ENCODE measurements at places on chromosomes 1 and 21.
A peak's percentile ranks its signal among the peaks of the same experiment; 100 is the strongest.

DNA sequence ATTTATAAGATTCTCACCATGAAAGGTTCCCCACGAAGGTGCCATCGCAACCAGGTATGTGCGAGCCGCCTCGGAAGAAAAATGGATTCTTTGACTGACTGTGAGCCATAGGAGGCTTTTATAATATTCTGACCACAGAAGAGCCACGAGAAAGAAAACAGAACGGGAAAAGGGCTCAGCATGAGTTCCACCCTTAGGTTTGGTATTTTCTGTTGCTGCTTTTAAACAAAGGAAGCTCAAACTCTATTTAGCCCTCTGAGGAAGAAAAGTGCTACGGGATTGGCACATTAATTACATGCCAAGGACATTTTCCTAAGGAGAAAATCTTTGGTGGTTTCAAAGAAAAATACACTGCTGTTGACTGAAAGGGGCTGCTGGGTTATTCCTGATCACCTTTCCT is 39.3 kb downstream of the MIS18A start:
- DNase-seq, result no peak

GRCh38 chr1:3221112-3222041 is 152.4 kb downstream of the PRDM16 start:
- no peak for DNase-seq

- DNase-seq, result peak; percentile 41
Measured at GRCh38 chr1:90579212-90579802, 137.8 kb downstream of the BARHL2 start.

DNA sequence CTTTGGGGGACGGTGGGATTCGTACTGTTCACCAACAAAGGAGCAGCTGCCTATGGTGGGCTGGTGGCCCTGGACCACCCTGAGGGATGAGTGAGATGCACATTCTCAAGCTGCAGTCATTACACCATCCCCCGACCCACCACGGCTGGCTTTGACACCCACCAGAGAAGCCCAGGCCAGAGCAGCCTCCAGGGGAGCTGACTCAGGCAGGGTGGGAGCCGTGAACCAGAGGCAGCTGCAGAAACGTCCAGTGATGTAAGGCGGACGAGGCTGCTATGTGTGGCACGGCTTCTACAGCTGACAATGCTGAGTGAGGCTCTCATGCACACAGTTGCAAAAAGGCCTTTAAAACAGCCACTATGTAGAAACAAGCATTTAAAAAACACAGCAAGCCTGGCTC is 40.1 kb downstream of the CHAF1B start:
- DNase-seq, result no peak

DNA sequence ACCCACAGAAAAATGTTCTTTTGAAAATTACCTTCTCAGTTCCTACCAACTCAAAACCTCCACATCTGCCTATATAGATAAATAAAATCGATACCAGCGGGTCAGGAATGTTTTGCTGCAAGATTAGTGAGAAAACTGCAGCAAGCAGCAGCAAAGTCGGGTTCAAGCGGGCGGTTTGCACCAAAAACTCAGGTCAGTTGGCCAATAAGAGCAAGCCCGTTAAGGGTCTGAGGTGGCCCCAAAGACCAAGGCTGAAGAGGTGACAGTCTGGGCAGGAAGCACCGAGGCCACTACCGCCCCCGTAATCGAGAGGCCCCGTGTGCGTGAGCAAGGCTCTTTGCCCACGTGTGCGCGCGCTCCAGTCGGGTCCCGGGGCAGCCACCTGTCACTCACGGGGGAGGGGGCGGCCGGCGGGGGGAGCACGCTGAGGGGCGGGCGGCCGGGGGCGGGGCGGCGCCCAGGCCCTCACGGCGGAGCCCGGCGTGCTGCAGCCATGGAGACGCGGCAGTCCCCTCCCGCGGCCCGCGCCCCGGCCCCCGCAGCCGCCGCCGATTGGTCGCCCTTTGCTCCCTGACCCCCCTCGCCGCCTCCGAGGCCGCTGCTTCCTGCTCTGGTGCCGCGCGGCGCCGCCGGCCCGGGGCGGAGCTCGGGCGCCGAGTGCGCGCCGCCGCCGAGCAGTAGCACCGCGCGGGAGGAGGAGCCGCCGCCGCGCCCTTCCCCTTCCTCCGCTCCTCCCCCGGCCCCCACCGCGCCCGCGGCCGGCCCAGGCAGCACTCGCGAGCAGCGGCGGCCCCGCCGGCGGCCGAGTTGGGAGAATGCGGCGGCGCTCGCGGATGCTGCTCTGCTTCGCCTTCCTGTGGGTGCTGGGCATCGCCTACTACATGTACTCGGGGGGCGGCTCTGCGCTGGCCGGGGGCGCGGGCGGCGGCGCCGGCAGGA is at the start of gene GALNT2:
TSS of gene GALNT2 (plus strand) at position 773 of the 939 bp plus-strand sequence. CDS start at position 816, 43 bp downstream.
- peak; percentile 83 for DNase-seq

GRCh38 chr1:910311-910880 is 13.3 kb upstream of the SAMD11 start:
- no peak for DNase-seq

DNA sequence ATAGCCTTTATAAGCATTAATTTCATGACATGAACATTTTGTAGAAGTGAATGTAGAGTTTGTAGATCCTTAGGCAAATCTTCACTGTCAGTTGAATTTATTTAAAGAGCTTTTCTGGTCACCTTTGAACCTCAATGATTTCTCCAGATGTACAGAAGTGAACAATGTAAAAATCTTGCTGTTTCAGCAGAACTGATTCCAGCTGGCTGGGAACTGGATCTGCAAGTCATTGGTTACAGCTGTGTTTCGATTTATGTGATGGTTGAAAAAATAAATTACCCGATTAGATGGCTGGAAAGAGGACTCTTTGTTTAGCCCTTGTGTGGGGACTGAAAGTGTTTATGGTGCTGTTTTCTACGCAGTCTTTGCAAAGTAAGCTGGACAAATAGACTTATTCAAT is 849.8 kb downstream of the USP25 start:
- peak; percentile 48 for DNase-seq

DNA sequence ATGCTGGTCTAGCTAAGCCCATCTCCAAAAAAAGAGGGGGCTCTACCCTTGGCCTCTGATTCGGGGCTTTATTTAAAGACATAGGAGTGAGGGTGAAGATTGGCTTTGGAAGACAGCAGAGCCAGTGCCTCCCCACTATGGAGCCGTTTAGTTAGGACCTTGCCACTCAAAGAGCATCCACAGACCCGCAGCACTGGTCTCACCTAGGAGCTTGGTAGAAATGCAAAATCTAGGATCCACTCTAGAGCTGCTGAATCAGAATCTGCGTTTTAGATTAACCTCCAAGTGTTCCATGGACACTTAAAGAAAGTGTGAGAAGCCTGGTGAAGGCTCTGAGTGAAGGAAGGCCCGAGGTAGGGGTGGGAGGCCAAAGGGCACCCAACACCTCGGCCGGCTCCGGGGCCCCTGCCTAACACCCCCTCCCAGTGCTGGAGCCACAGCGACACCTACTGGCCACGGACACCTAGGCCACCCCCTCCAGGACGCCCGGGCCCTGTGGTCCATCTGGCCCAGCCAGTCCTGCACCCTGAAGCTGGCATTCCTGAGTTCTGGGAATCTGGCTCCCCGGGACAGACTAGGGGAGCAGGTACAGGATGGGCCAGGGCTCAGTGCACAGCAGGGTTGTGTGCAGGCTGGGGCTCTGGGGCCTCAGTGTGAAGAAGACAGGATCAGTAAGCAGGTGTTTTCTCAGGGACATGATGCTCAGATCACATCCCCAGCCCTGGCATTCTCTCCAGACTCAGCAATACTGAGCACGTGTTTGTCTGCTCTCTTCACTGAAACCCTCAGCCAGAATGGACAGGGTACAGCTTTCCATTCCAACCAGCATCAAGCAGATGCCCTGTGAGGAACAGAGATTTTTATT is 79.2 kb downstream of the TMEM53 start:
- peak; percentile 36 for DNase-seq

DNA sequence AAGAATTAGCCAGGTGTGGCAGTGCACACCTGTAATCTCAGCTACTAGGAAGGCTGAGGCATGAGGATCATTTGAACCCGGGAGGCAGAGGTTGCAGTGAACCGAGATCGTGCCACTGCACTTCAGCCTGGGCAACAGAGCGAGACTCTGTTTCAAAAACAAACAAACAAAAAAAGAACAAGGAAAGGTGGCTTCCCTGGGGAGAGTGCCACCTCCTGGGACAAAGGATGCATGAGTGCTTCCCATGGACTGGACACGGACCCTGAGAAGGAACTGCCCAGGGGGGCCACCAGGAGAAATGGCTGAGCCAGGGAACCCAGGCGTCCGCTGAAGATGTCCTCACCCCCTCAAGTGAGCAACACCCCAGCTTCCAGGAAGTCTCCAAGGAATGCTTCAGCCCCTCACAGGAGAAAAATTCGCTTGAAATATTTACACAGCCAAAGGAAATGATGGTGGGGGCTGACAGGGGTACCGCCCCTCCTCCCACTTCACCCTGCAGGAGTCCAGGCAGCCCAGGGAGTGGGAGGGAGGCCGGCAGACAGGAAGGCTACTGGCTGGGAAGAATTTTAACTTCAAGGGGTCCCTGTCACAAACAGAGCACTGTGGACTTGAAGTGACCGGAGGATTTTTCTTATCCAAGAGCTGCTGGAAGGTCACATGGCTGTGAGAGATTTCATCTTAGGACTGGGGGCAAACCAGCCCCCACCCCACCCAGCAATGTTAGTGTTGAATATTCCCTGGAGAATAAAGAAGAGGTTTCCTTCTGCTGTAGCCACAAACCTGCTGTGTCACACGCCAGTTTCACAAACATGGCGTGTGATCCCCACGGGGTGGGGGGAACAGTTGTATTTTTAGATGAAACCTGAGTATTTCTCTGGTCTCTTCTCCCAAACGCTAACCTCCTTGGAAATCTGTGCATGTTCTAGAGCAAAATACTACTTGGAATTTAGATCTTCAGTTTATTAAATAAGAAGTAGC is 90.8 kb upstream of the SLC25A33 start:
- no peak for DNase-seq

- DNase-seq, result no peak
Measured at GRCh38 chr1:85316321-85316720, 39.9 kb upstream of the BCL10 start.

DNA sequence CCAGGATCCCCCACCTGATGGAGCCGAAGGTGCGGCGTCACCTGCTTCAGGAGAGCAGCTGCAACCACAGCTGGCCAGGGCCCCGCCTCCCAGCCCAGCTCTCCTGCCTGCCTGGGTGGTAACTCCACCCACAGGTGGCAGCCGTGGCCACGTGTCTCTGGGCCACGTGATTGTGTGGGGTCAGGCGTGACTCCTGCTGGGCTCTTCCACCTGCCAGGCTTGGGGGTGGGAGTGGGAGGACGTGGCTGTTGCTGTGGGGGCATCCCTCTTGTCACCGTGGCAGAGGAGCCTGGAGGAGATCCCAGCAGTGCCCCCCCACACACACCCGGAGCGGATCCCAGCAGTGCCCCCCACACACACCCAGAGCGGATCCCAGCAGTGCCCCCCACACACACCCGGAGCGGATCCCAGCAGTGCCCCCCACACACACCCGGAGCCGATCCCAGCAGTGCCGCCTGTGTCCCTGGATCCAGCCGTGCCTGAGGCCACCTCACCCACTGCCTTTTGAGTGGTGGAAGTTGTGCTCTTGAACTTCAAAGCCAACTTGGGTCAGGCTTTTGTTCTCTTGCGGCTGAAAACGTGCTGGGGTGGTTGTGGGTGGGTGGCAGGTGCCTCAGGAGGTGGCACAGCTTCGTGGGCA is 32.2 kb downstream of the POFUT2 start:
- DNase-seq, result no peak

DNA sequence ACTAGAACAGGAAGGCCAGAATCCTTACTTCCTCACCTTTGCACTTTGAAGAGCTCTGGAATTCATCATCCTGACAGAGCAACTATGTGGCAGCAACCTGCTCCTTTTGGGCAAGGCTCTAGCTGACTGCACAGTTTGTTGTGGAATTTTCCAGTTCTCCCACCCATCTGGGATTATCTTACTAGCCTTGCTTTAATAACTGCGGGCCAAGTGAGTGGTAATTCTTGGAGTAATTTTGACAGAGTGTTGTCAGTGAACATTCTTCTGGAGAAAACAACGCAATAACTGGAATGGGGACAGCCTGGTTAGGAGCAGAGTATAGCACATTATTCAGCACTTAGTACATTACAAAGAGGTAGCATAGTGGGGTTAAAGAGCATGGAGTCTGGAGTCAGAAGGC is 75.3 kb downstream of the NTMT2 start:
- DNase-seq, result peak; percentile 90

GRCh38 chr1:185926588-185926987 is 192.4 kb downstream of the HMCN1 start:
- peak; percentile 72 for DNase-seq

DNA sequence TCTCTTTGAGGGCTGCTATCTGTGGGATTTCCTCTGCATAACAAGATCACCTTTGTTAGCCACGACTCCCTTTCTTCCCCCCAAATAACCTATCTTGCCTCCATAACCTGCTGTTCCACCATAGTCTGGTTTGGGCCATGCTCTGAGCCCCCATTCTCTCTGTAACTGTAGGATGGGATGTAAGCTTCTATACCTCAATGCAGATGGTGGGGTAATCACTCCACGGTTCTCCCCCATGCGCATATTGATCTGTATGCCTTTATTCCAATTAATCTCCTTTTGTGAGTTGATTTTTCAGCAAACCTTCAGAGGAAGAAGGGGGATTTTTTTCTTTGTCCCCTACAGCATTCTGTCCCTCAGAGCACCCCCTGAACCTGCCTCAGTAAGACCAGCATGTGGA is 170.1 kb upstream of the IRF2BP2 start:
- DNase-seq, result no peak

- DNase-seq, result no peak
Measured at GRCh38 chr1:30663596-30664091, 59.7 kb downstream of the MATN1 start.

- no peak for DNase-seq
Measured at GRCh38 chr1:45032837-45033236, 20.8 kb downstream of the UROD start.

DNA sequence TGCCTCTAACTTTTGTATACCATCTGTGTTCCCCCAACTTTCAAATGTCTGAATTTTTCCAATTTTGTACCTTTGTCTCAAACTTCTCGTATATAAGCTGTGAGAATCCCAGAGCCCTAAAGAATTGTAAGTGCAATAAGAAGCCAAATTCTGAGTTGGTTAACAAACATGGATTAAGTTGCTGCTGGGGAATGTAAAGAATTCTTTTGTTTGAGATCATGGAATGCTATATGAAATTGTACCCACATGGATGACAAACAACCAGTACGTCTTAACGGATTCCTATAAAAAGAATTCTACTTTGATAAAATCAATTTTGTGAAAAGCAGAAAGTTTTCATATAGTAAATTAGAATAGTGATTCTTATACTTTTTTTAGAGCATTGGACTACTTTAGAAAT is 72.4 kb upstream of the CYP2J2 start:
- no peak for DNase-seq

GRCh38 chr1:56099766-56100265 is 479.5 kb downstream of the PLPP3 start:
- DNase-seq, result peak; percentile 79
